Epithelial cell of proximal tubule (primary cell): ENCODE measurements at places on chromosomes 2 and 18. TPM values are rescaled to one million over a fixed set of nuclear protein-coding genes. Genes with fewer than 3 reads are reported as not detected.

TTR gene
- total RNA-seq = not detected in 2 replicates

EFEMP1 gene
- total RNA-seq = 30.0 and 42.8 TPM in 2 replicates

IL36B gene
- not detected in 2 replicates for total RNA-seq

PTPRN gene
- 0.75 and 1.0 TPM in 2 replicates for total RNA-seq

FAP gene
- 0.14 and 2.3 TPM in 2 replicates for total RNA-seq

UPP2 gene
- total RNA-seq = not detected in 2 replicates

CXCR2 gene
- not detected in 2 replicates for total RNA-seq

- no peak for DNase-seq
Observed at GRCh38 chr2:101720732-101721131, 23.2 kb downstream of the MAP4K4 start.

- no peak for DNase-seq
Observed at GRCh38 chr2:163690896-163691295, 44.9 kb downstream of the FIGN start.

DNA sequence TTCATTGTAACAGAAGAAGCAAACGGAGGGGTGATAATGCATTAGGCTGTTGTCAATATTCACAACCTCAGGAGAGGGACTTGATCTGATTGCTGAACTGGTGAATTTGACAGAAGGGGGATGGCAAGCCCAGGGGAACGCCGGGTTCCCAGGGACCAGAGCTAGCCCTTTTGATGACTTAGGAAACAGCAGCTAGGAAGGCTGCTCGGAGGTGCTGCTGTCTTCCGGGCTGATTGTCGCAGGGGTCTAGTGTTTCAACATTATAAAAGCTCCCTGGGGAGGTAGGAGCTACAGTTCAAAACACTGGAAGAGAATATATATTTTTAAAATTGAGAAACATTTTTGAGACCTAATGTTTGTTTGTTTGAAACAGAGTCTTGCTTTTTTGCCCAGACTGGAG, 47.3 kb downstream of the CD8B2 start:
- no peak for DNase-seq

DNA sequence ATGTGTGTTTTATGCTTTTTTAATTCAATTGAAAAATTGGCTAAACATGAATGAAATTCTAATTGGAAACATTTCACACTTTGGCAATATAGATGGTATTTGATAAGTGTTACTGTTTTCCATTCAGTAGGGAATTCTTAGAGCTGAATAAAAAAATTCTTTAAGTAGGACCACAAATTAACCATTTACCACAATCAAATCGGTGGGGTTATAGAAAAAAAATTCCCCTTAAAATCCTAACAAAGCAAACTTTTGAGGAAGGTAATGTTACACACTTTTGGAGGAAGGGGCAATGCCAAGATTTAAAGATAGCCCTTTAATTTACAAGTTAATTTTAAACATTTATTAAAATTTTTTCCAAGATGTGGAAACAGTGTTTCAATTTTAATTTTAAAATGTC, 279.0 kb upstream of the FIGN start:
- DNase-seq = peak; percentile 13

DNA sequence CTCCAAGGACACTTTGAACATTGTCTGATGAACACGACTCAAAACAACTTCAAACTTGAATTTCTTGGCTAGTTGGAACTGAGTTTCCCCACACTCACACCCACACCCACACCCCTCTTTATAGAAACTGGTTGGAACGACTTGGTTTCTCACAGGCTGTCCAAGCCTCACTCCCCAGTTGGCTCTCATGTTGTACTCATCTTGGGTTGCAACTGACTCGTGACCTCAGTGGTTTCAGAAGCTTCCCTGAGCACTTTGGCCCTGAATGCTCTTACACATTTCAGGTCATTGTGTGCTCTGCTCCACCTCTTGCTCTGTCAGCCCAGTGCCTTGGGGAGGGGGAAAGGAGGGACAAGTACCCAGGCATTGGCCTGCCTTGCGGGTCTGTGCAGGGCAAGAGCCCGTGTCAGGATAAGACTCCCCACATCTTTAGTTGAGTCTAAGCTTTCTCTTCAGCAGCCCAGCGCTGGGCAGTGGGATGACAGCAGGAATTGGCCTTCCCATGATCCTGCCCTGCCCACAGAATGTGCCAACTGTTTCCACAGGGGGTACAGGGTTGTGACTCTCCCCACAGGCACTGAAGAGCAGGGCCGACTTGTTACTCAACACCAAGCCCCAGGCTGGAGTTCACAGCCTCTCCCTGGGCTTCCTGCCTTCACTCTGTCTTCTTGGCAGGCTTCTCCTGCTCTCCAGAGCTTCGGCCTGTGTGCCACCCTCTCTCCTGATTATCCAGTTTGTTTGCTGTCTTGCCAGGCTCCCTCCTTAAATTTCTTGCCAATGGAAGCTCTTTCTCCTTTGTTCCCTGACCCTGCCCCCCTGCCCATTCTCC, 104.6 kb downstream of the RTN4 start:
- DNase-seq = peak; percentile 41

- no peak for DNase-seq
Observed at GRCh38 chr2:71422786-71423185, 30.6 kb upstream of the DYSF start.

DNA sequence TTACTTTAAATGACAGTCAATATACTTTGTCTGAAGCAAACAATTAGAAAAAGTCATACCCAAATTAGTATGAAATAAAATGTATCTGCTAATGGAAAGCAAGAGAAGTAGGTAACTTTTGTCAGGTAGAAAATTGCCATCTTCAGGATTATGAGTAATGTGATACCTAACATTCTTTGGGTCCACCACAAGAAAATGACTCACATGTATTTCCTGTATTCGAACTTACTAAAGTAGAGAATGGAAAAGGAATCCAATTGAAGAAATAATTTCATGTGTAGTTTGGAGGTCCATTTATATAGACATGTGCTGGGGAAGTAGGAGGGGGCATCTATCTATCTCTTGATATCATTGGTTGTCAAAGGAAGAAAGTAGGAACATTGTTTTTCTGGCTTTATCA, 636.2 kb upstream of the CHAC2 start:
- peak; percentile 45 for DNase-seq

DNA sequence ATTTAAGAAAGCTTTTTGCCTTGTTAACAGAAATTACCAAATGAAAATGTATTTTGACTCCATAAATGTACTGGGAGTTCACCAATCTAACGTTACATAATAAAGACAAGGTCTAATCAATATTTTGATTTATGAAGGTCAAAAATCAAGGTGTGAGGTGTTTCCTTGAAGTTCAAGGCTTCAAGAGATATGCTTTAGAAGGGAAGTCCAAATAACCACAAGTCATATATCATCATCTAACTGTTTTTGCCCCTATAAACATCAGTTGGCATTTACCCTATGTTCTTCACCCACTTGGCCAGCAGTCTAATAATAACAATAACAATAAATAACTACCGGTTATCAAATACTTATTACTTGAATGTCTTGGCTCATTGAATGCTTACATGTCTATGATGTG, 196.1 kb upstream of the ID2 start:
- DNase-seq = no peak

GRCh38 chr2:171811245-171811628, 82.8 kb downstream of the SLC25A12 start:
- peak; percentile 1 for DNase-seq

- no peak for DNase-seq
Observed at GRCh38 chr2:88053934-88054781, 1.4 kb downstream of the KRCC1 start.

GRCh38 chr2:102895376-102895775, 133.5 kb downstream of the TMEM182 start:
- DNase-seq = no peak

DNA sequence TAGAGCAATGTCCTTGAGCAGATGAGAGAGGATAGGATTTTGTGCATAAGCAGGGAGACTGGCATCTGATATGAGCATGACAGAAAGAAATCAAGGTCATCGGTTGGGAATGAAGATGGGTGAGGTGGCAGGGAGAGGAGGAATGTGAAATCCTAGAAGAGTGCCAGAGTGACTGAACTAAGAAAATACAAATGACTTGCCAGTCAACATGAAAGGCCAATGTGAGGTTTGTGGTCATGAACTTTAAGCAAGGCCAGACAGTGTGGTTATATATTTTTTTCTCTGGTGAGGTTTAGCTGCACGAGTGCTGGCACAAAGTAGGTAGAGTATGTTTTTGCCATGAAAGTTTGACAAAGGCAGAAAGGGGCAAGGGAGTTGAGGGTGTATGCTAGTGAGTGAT, 21.2 kb downstream of the QPCT start:
- no peak for DNase-seq

DNA sequence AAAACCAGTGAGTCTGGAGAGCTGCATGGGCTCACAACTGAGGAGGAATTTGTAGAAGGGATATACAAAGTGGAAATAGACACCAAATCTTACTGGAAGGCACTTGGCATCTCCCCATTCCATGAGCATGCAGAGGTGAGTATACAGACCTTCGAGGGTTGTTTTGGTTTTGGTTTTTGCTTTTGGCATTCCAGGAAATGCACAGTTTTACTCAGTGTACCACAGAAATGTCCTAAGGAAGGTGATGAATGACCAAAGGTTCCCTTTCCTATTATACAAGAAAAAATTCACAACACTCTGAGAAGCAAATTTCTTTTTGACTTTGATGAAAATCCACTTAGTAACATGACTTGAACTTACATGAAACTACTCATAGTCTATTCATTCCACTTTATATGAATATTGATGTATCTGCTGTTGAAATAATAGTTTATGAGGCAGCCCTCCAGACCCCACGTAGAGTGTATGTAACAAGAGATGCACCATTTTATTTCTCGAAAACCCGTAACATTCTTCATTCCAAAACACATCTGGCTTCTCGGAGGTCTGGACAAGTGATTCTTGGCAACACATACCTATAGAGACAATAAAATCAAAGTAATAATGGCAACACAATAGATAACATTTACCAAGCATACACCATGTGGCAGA, 3.6 kb downstream of the TTR start:
- DNase-seq = no peak

- no peak for DNase-seq
Observed at GRCh38 chr2:23679044-23679443, 247.9 kb downstream of the ATAD2B start.

DNA sequence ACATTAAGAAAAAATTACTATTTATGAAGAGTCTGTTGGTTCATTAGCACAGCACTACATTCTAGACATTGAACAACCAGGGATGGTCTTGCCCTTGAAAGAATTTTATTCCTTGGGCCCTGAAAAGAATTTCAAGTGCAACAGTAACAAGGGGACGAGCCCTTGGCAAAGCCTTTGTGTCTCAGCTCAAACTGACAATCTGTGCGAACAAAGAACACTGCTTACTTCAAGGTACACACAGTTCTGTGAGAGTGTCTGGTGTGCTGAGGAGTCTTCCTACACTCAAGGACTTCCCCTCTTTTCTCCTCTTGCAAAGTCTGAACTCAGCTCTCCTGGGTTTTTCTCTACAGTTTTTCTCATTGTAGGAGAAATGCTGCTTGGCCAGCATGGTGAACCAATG, 373.4 kb downstream of the NBAS start:
- DNase-seq = no peak

DNA sequence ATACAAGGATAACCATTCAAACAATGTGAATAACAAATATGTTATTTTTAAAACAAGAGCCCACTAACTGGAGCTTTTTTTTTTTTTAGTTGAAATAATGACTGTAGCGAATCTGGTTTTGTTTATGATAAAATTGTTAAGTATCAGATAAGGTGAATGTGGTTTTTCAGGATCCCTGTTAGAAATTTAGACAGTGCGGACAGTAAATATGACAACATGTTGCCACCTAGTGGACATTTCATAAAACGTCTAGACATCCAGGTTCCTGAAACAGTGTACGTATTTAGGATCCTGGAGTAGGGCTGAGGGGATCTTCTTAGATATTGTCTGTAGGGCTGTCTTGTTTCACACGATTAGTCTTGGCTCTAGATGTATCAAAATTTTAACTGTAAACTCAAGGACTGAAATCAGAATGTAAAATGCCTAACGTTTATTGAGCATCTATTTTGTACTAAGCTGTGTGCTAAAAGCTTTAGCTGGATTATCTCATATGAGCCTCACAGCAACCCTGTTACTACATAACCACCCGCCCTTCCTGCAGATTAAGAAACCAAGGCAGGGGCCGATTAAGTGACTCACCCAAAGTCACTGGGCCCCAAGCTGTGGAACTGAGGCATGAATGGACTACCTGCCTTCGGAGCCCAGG, 23.9 kb upstream of the CCDC68 start:
- peak; percentile 13 for DNase-seq
